GDM1 (cell line): ENCODE measurements at places on chromosomes 4 and X.

DNA sequence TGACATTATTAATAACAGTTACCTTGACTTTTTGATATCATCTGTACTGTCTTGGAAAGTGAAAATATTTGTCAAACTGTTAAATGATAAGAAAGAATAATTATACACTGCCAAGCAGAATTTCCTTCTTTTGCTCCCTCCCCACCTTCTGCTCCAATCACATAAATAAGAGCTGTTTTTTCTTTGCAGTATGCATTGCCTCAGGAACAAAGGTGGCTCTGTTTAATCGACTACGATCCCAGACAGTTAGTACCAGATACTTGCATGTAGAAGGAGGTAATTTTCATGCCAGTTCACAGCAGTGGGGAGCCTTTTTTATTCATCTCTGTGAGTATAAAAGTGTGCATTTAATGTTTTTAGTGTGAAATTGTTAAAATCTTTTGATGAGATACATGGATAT is 66.1 kb downstream of the CCKAR start:
- no peak for DNase-seq

DNA sequence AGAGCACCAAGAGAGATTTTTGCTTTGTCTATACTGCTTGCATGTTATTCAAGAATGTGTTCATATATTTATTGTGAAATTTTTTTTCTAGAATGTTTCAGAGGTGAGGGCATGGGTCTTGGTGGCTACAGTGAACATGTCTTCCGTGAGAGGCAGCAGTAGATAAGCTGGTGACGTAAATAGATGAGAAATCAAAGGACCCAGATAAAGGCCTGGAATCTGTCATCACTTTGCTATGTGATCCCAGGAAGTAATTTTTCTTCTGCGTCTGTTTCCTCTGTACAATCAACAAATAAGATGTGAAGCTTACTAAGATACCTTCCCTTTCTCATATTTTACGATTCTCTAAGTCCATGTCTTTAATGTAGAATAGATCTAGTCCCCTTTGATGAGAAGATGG is 129.1 kb downstream of the COL4A6 start:
- no peak for DNase-seq

GRCh38 chr4:80897537-80898303 is 132.8 kb upstream of the BMP3 start:
- DNase-seq, result no peak

DNA sequence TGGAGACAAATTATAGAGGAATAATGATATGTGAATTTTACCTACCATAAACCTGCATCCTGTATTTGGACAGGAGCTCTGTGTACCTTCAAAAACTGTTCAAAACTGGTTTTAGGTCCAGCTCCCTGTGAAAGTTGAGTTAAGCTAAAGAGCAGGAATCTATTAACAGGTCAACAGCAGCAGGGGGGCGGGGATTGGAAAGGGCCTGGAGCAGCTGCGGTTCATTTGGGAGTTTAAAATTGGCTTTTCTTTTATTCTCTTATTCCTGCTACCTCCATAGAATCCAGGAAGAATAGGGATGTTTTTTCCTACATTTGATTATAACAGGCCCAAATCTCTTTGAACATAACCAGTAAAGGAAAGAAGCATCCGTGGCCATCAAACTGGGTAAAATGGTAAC is 23.8 kb downstream of the SHROOM3 start:
- no peak for DNase-seq

DNA sequence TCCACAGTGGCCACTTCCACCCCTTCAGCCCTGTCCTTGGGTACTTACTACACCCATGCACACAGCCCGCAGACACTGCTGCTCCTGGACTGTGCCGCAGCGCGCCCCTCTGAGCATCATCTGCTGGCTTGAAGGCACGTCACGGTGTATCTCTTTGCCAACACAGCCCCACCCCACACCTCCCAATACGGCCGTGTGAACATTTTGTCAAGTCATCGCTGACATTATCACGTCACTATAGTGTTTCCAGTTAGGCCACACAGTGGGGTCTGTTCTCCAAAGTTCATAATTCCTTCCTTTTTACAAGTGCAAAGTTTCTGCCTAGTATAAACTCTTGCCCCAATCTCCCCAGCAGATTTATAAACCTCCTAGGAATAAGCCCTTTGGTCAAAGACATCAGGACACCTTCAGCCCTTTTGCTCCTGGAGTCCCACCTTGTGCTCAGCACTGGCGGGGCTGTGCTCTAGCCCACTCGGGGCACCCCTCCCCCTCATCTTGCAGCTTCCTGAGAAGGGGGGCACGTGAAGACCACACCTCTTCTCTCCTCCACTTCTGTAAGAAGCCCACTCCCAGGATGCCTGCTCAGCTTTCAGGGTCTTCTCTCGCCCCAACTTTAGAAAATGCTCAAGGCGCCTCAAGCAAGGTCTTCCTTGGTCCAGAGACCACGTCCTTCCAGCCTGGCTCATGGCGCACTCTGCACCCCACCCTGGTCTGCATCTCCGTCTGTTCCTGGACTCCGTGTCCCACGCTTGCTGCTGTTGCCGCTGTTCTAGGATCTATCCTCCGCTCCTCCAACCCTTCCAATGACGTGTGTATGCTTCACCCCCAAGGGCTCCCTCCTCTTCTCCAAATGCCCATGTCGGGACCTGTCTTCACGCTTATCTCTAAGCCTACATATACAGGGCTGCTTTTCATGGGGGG is 7.2 kb downstream of the FAM53A start:
- peak; percentile 11 for DNase-seq

GRCh38 chr4:95068818-95069478 is 311.2 kb downstream of the BMPR1B start:
- no peak for DNase-seq

GRCh38 chr4:182494103-182494502 is 250.9 kb downstream of the TENM3 start:
- DNase-seq, result no peak

DNA sequence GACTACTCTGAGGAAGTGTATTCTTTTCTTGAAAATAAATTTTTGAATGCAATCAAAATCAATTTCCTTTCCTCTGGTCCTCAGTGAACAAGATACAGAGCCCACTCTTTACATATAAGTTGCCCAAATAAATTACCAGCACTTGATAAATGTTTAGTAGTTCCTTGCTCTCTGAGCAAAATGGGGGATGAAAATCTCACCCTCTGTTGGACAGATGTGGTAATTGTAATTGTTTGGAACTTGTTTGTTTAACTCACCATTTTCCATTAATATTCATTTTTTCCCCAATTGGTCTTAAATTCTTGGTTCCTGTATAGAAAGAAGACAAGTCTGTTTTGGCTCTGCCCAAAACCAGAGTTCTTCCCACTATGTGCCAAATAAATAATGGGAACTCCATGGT is 146.3 kb downstream of the LDB2 start:
- no peak for DNase-seq

DNA sequence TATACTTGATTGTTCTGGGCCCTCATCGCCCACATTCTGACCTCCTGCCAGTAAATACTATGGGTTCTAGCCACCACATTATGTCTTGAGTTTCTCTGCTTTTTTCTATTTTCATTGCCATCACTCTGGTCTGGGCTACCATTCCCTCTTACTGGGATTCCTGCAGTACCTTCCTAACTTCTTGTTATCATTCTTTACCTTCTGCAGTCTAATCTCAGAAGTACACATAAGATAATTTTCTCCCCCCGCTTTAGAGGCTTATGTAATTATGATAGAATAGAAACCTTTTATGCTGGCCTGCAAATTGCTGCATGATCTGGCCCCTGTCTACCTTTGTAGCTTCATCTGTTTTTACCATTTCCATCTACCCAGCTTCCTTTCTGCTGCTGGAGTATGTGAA is 19.2 kb downstream of the STIM2 start:
- no peak for DNase-seq

DNA sequence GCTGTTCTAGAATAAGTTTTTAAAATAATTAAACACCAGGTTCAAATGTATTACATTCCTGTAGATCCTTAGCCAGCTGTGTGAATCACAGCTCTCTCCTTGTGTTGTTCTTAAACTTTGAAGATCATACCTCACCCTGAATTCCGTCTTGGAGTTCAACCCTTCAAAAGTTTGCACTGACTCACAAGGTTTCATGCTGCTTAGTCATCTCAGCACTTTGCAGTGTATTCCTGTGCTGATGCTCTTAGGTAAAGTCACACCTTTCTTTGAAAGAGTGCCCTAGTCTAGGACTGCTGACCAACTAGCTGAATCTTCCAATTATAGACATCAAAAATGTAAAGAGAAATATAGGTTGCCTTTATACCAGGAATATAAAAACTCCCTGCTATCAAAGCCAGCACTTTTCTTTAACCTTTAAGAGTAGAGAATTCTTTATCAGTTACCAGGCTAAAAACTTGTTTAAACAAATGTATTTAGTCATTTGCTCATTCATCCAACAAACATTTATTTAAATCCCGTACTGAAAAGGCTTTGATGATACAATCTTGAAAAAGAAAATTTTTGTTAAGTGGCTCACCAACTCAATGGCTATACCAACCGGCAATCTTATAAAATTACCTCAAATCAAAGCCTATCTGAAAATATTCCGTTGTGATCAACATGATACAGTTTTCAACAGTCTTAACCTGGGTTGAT is 169.7 kb downstream of the RAP1GDS1 start:
- no peak for DNase-seq

GRCh38 chrX:9855561-9856283 is 69.5 kb downstream of the SHROOM2 start:
- no peak for DNase-seq

DNA sequence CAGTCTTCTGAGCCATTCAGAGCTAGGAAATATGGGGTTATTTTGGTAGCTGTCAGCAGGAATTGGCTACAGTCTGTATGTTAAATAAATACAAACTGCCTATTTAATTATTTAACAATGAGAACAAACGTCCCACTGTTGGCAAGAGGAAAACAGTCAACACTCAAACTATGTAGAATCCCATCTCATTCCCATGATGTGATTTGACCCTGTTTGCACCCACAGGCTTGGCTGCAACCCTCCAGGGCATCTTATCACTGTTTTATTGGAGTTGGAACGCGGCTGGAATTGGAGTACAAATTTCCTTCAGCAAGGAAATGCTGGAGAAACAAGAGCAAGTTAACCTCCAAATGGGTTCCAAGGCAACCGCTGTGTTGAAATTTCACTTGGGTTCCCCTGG is 124.0 kb downstream of the KIT start:
- DNase-seq, result no peak

DNA sequence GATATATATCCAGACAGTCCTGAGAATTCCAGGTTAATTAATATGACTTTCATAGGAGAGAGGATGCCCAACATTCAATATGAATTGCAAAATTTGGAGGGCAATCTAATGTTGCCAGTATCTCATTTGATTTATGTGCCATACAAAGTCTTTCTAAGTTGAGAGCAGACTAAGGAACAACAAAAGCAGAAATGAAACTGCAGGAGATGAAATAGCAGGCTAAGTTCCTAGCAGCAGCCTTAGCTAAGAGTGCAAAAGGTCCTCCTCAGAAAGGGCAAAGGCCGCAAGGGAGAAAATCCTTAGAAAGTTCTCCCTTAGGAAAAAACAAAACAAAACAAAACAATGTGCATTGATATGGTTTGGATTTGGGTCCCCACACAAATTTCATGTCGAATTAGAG is 602.9 kb upstream of the HTR2C start:
- DNase-seq, result no peak

DNA sequence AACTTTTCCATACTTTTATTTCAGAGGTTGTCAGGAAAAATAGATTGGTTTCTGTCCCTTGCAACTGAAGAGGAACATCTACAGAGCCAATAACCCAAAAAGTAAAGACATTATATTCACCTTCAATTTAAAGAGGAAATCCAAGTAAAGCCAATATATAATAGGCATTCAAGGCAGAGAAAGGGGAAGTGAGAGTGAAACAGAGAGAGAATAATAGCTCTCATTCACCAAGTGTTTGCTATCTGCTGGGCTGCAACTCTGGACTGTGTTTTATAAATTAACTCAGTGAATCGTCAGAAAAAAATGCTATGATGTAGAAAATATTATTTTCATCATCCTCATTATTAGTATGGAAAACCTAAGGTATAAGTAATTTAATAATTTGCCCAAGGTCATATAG is 448.5 kb downstream of the TRAM1L1 start:
- DNase-seq, result no peak

DNA sequence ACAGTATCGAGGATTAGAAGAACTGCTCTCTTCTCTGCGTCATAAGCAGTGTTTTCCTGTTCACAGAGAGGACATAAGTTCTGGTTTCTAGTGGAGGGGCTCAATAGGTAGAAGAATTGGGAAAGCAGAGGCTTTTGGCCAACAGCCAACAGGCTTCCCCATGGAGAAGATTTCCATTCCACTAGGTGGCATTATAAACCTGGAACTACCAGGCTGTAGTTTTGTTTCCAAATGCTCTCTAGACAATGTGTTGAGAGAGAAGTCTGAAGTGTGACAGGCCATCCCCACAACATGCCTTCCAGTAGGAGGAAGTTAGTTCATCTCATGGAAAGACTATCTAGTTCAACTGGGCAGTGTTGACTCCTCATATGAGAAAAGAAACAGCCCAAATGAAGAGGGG is 63.8 kb upstream of the ANXA10 start:
- DNase-seq, result no peak

DNA sequence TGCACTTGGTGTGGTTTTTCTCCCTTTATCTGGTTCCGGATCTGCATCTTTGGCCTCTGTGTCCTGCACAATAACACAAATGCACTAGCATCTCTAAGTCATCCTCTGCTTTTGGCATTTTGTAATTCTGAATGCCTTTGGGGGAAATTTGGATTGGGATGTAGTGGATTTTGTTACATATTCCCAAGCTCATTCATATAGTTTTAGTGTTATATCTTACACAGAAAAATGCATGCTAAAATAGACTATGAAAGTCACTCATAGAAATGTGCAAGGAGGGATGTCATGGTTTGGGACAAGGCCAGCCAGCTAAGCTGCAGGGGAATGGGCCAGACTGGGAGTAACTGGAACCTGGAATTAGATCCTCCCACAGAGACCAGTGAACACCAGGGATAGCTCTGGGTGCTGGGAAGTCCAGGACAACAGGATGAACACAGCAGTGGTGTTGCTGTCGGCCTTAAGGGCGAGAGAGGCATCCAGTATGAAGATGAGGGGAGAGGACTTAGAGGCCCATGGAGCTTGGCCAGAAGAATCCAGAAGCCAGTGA is 20.1 kb downstream of the ENPP6 start:
- DNase-seq, result no peak

- no peak for DNase-seq
Measured at GRCh38 chr4:128725405-128726055, 84.0 kb upstream of the JADE1 start.

DNA sequence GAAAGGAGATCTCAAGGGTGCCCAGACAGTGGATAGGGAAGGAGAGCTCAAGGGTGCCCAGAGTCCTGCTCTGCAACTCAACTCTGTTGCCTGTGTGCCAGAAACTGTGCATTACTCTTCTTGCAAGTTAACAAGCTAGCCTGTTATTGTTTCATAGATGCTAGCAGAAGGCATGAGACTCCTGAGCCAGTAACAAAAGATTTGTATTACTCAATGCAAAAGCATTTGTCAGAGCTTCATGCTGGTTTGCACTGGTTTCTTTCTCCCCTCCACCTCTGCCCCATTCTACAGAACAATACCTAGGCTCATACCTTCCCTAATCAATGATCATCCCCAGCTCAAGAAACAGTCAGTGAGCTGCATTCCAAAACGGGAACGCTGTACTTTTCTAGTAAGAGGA is 124.5 kb upstream of the NEIL3 start:
- no peak for DNase-seq
